ENCODE measurements at places on chromosomes 6 and 20. TPM values are rescaled to one million over a fixed set of nuclear protein-coding genes. Genes with fewer than 3 reads are reported as not detected.

DNA sequence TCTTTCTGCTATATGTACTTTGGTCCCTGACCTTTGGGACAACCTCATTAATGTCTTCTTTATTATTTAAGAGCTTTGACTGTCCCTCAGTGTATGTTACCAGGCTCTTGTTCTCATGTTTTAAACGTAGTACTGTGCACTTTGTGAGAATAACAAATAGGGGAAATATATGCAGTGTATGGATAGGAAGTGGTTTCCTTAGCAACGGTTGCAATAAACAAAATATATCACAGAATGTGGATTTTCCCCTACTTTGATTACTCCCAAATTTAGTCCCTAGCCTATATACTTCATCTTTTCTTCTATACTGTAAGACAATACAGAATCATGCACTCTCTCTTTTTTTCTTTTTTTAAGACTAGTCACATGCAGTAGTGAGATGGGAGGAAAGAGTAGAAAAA is 123.8 kb upstream of the AKIRIN2 start:
- DNase-seq: no peak

Gene NCOA3
- 15.3 TPM for total RNA-seq

- DNase-seq: no peak
Observed at GRCh38 chr6:36605143-36605542, 11.0 kb downstream of the SRSF3 start.

DNA sequence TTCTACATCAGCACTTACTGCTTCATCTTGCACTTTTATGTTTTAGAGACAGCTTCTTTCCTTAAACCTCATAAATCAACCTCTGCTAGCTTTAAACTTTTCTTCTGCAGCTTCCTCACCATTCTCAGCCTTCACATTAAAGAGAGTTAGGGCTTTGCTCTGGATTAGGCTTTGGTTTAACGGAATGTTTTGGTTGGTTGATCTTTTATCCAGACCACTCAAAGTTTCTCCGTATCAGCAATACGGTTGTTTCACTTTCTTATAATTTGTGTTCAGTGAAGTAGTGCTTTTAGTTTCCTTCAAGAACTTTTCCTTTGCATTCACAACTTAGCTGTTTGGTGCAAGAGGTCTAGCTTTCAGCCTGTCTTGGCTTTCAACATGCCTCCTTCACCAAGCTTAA is 40.4 kb downstream of the DNAAF9 start:
- no peak for DNase-seq

- peak; percentile 61 for DNase-seq
Observed at GRCh38 chr6:111482188-111482958, 645 bp downstream of the REV3L start.

- DNase-seq: no peak
Observed at GRCh38 chr6:24332317-24332716, 25.5 kb downstream of the DCDC2 start.

- DNase-seq: no peak
Observed at GRCh38 chr6:164741938-164742451, 567.4 kb downstream of the C6orf118 start.

GRCh38 chr6:56168596-56168995 is 78.8 kb downstream of the COL21A1 start:
- DNase-seq: no peak

DNA sequence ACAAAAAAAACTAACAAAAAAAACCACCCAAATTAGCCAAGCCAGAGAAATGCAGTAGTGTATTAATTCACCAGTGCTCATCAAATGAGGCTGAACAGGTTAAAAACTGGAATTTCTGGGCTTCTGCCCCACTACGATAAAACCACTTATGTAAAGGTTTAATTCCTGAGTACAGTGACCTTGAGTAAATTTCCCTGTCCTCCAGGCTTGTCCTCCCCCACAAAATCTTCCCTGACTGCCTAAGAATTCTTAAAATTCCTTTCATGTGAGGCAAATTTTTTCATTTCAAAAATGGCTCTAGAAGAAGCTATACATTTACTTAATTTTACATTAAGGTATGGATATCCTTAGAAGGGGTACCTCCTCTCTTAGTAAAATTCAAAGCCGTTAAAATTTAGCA is 80.1 kb upstream of the ID4 start:
- DNase-seq: peak; percentile 4

GRCh38 chr6:47520282-47520681 is 42.7 kb downstream of the CD2AP start:
- DNase-seq: no peak

- DNase-seq: no peak
Observed at GRCh38 chr20:1784586-1784985, 110.6 kb upstream of the SIRPA start.

- no peak for DNase-seq
Observed at GRCh38 chr6:73309535-73309784, 44.6 kb downstream of the DPPA5 start.

Gene SCRT2
- total RNA-seq: not detected

Gene HLA-DQB1
- not detected for total RNA-seq

DNA sequence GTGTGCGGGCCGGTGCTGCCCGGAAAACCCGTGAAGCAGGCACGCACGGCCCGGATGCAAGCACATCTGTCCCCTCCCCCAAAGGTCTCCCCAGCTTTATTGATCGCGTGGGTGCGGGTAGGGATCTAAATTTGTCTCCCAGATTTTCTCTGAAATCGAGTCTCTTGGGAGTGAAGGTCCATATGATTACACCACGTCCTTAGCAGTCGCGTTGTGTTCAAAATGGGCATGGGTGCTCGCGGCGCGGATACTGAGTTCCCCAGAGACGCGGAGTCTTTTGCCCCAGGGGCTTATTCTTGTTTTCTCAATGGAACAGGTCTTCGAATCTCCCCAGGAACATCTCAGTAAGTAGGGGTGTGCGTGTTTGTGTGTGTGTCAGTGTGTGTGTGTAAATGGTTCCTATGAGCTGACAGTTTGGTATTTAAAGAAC is 2.8 kb upstream of the ZNF292 start:
- no peak for DNase-seq

Gene OTOR
- not detected for total RNA-seq
